Skeletal muscle tissue (tissue), 5 donors: ENCODE measurements at places on chromosomes 2 and 18. TPM values are rescaled to one million over a fixed set of nuclear protein-coding genes. Genes with fewer than 3 reads are reported as not detected.

LYG2 gene
- total RNA-seq = not detected

CIDEA gene
- total RNA-seq = 2.1 TPM

PARD6G gene
- 3.7 TPM for total RNA-seq

RPRM gene
- 3.1 TPM for total RNA-seq

CHRNG gene
- total RNA-seq = 35.5 TPM

REG1B gene
- total RNA-seq = not detected

ZNF236 gene
- 17.2 TPM for total RNA-seq
